ENCODE measurements at places on chromosomes 13 and 19.
A peak's percentile ranks its signal among the peaks of the same experiment; 100 is the strongest.

DNA sequence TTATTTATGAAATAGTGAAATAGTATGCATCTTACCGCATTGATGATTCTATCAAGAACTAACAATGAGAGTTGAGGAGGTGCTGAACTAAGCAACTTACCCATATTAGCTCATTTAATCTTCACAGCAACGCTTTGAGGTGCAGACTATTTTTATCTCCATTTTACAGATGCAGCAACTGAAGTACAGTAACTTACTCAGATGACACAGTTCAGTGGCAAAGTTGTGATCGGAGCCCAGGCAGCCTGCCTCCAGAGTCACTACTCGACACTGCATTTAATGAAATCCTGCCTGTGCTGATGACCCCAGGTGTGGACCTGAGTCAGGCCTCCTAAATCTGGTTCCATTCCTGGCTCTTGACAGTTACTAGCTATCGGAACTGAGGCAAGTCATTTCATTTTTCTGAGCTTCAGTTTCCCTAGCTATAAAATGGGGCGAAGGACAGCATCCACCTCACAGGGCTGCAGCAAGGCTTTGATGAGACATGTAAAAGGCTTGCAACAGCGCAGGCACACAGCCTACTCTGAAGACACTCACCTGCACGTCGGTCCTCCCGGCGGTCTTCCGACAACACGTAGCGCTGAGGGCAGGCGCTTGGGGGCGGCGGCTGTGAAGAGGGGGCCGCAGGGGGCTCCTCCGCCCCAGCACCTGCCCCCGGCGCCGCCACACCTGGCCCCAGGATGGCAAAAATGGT is 1.5 kb downstream of the MYPOP start:
- no peak for DNase-seq

GRCh38 chr19:2081873-2082810 is 14.0 kb downstream of the MOB3A start:
- DNase-seq, result no peak

GRCh38 chr19:49533551-49534488 is 6.0 kb downstream of the RCN3 start:
- peak; percentile 69 for DNase-seq

DNA sequence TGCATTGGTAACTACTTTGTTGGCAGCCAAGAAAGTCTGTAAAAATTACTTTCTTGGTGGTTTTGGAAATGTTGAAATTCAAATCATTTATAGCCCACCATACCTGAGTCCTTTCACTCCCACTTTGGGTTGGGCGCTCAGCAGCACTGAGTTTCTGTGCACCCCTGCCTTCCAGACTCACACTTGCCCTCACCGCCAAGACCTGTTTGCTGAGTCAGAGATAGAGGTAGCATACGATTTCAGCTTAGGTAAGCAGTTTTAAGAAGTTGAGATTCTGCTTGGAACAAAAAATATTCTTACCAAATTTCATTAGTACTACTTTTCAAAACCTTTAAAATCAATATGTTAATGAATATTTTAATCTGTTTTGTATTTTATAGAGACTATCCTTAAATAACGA is 12.6 kb downstream of the MPHOSPH8 start:
- DNase-seq, result no peak

- no peak for DNase-seq
Measured at GRCh38 chr19:5035793-5036697, 67.1 kb downstream of the KDM4B start.

- peak; percentile 7 for DNase-seq
Measured at GRCh38 chr19:38049105-38049649, 142.2 kb downstream of the SIPA1L3 start.

- no peak for DNase-seq
Measured at GRCh38 chr13:73767747-73768315, 366.4 kb downstream of the KLF12 start.

- DNase-seq, result no peak
Measured at GRCh38 chr13:51230477-51231105, 8.4 kb downstream of the FAM124A start.

DNA sequence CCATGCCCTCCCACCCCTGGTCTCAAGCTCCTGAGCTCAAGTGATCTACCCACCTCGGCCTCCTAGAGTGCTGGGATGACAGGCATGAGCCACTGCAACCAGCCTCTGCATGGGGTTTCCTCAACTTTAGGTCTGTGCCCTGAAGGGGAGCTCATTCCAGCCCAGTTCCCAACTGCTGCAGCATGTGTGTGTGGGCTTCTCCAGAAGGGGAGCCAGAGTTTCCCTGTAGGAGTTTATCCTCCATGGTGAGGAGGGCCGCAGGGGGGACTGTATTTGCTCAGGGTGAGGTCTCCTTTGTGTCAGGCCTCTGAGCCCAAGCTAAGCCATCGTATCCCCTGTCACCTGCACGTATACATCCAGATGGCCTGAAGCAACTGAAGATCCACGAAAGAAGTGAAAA is 11.3 kb upstream of the ZNF808 start:
- DNase-seq, result no peak

DNA sequence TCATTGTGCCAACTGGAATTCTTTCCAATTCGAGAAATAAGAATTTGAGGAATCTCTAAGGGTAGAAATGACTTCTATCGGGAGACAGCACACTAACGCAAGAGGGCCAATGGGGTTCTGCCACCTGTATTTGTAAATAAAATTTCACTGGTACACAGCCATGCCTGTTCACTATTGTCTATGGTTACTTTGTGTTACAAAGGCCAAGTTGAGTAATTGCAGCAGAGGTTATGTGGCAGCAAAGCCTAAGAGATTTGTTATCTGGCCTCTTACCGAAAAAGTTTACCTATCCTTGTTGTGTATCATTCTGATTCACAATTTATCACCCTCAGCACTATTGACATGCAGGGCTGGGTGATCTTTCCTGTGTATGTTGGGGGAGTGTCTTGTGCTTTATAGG is 278.0 kb downstream of the KLF5 start:
- no peak for DNase-seq

DNA sequence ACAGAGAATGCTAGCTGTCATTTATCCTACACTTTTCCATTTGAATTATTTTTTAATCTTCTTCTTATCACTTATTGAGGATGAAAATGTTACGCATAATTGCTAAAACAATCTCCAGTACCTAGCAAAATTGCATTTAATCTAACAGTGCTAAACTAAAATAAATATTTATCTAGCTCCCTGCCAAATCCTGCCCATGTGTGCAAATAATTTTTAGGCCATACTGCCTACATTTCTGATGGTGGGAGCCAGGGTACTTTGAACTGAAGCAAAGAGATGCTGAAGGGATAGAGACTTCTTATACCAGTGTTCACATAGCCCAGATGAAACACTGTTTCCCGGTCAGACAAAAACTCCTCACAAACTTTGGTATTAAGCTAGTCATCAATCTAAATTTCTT is 1268.7 kb upstream of the PCDH20 start:
- DNase-seq, result no peak

DNA sequence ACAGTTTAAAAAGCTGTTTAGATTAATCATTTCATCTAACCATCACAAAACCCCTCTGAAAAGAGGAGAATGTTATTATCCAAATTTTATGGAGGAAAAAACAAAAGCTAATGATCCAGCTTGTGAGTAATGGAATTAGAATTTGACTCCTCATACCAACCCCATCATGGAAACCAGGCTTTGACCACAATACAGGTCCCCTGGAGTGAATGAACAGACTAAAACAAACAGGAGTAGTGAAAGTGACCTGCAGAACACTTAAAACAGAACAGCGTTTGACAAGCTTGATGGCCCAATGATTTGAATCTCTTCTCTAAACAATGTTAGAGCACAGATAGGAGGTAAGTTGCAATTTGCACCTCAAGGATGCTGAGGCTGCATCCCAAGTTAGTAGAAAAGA is 230.0 kb downstream of the DCT start:
- no peak for DNase-seq

- DNase-seq, result no peak
Measured at GRCh38 chr19:13938301-13939064, at the start of gene PODNL1. Gene PODNL1 (minus strand): TSS chr19:13938417. CDS start chr19:13938181, 236 bp downstream.

DNA sequence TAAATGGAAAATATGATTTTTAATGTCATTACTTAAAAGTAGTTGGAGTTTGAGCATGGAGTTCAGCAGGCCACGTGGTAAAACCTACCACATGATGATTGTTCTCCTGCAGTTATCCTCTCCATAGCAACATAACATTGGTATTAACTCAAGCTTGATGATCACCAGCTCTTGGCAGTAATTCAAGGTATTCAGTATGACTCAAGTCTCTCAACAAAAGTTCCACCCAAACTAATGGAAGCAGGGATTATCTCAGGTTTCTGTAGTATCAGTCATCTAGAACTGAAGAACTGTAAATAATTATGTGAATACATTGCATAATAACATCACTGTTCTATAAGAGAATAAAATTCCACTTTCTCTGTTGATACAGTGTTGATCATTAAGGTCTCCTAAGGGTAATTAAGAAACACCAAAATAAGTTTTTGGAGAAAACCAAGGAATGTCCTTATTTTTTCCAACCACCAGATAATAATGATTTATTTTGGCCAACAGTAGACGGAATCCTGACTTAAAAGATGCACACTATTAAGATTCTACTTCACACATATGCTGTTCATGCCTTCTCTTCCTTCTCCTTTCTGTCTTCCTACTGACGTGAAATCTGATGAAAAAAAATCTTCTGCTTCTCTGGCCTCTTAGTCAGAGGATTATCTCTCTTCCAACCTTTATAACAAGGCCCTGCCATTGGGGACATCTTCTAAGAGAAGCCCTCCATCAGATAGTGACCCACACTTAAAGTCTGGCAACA is 1092.3 kb downstream of the EFNB2 start:
- DNase-seq, result no peak

GRCh38 chr13:113629866-113630265 is 28.1 kb downstream of the ATP4B start:
- DNase-seq, result no peak

GRCh38 chr13:95406176-95406575 is 104.9 kb upstream of the ABCC4 start:
- no peak for DNase-seq

GRCh38 chr19:1853295-1854038 is 5.2 kb upstream of the REXO1 start:
- peak; percentile 63 for DNase-seq

GRCh38 chr13:54934121-54934520 is 1905.5 kb downstream of the OLFM4 start:
- no peak for DNase-seq

DNA sequence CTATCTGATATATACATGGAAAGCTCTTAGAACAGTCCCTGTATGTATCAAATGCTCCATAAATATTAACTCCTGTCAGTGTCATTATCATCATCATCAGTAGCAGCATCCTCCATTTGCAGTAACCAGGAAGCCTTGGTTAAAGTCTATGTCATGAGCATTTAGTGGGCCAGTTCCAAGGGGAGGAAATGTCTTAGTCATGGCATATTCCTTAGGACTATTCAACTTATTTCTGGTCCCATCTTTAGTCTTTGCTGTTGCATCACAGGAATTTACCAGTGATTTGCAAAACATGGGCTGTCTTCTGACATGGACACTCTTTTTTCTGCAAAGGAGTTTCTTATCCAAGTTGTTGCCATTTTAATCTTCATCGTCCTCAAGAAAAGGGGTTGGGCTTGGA is 98.4 kb downstream of the WDFY2 start:
- no peak for DNase-seq

DNA sequence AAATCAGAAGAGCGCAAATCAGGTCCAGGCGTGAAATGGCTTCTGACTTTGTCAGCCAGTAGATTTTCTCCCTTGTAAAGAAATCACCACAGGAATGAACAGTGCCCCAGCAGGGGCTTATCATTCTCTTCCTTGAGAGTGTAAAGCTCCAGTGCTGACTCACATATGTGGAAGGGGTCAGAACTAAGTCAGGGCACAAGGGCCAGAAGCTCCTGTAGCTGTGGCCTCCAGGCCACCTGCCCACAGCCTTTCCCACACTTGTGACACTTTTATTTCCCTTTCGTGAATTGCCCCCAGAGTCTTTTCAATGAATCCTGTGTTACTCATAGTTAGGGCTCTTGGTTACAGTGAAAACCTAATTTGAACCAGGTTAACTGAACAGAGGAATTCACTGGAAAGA is 99.6 kb downstream of the SUCLA2 start:
- DNase-seq, result no peak

- no peak for DNase-seq
Measured at GRCh38 chr13:95059306-95059705, 241.9 kb downstream of the ABCC4 start.

GRCh38 chr13:23320926-23321534 is 112.5 kb downstream of the SACS start:
- no peak for DNase-seq

- DNase-seq, result no peak
Measured at GRCh38 chr19:5828661-5829566, 10.6 kb downstream of the FUT6 start.

GRCh38 chr19:12647490-12648071 is 19.0 kb downstream of the MAN2B1 start:
- no peak for DNase-seq

DNA sequence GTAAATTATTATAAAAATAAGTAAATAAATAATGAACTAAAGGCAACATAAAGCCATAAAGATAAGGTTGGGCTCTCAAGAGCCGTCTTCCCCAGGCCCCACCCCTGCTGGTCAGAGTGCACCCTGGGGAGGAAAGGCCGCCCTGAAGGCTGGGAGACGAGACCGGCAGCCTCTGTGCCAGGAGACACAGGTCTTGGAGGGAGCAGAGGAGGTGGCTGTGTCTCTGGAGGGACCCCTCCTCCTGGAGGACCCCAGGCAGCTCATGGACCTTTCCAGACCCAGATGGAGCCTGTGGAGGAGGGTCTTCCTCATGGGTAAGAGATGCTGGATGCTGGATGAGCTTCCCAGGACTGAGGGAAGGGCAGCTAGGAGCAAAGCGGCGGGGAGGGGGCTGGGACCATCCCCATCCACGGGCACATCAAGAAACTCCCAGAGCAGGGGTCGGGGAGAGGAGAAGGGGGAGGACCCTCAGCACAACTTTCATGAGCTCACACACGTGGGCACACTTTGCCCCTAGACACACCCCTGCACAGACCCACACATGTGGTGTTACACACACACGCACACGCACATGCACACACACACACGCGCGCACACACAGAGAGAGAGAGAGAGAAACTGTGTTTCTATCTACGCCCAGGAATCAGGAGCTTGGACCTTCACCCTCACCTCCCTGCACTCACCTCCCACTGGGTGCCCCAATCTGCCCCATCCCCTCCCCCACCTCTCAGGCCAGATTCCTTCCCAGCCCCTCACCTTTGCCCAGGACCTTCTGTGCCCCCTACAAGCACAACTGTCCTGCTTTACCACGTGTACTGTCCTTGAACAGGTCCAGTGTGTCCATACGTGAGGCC is at the start of gene CEACAM18:
CEACAM18 (plus strand) TSS at position 159 of the 854 bp plus-strand sequence.
- DNase-seq, result no peak

DNA sequence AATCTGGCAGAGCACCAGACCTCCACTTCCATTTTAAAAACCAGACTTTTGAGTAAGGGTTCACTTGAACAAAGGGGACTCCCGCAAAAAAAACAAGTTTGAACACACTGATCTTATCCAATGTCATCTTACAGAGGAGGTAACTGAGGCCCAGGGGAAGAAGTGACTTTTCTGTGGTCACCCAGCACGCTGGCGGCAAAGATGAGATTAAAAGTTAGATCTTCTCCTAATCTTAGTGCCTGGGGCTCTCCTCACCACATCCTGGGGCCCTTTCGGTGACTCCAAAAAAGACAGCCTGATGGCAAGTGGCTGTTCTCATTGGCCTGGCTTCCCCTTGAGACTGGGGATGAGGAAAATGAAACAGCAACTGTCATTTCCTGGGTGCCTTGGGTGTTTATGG is 101.8 kb upstream of the ZNF98 start:
- no peak for DNase-seq

GRCh38 chr13:25973576-25973975 is 78.2 kb downstream of the SHISA2 start:
- DNase-seq, result no peak

GRCh38 chr19:40567040-40567749 is 9.5 kb upstream of the SHKBP1 start:
- no peak for DNase-seq
